ENCODE measurements at places on chromosomes 3 and 15.

GRCh38 chr3:128369121-128369703 lies 97.5 kb downstream of the DNAJB8 start:
- DNase-seq: no peak

DNA sequence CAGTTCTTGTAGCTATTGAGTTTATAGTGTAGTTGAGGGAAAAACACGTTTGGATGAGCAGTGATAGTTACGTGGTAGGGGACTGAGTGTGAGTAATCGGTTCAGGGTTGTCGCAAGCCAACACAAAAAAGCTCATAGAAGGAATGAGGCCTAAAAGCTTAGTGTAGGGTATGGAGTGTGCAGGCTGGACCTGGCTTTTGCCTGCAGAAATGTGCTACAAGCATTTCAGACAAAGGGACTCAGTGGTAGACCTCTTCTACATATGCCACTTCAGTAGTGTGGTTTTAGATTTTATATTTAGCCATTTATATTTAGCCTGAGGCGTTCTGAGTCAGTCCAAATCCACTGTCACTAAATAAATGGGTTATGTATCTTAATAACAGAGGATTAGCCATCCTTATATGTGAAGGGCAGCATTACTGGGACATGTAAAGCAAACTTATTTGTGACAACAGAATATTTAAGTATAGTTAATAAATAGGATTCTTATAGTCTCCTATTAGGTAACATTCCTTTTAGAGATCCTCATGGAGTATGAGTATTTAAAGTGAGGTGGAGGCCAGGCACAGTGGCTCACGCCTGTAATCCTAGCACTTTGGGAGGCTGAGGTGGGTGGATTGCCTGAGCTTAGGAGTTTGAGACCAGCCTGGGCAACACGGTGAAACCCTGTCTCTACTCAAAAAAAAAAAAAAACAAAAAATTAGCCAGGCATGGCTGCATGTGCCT lies 21.8 kb downstream of the ATP2C1 start:
- DNase-seq: no peak

- no peak for DNase-seq
Observed at GRCh38 chr3:111666041-111666735, 71.0 kb upstream of the ZBED2 start.

DNA sequence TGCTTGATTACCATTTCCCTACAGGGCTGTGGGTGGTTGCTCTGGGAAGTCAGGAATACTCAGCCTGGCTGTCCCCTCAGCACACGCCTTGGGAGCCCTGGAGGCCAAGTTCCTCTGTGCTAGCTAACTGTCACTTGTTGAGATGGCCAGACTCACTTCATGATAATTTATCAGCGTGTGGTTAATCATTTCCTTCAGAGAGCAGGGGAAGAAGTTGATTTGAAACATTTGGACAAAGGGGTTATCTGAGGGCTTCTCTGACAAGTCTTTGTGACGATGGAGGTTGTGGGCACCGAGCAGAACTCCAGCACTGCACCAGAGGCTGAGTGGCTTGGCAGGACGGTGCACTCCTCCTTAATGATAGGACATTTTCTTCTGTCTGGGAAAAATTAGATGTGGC lies 61.9 kb downstream of the WHAMM start:
- no peak for DNase-seq

- no peak for DNase-seq
Observed at GRCh38 chr15:85312486-85312885, 67.9 kb upstream of the AKAP13 start.

- DNase-seq: no peak
Observed at GRCh38 chr15:78751602-78751979, 59.7 kb downstream of the ADAMTS7 start.

DNA sequence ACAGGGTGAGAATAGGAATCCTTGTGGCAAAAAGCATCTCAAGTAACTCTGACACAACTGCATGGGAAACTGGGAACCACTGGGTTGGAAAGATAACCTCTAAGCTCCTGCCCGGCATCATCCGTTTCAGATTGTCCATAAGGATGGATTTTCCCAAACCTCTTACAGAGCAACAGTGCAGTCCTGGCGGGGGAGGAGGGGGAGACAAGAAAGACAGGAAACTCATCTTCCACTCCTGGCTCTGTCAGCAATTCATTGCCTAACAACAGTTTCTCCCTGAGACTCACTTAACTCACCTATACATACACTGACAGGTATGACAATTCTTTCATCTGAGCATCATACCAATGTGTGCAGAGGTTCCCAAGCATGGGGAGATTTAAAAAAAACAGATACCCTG lies 279.0 kb downstream of the RPLP1 start:
- DNase-seq: no peak

GRCh38 chr15:88083811-88084760 lies 172.5 kb downstream of the NTRK3 start:
- DNase-seq: no peak

DNA sequence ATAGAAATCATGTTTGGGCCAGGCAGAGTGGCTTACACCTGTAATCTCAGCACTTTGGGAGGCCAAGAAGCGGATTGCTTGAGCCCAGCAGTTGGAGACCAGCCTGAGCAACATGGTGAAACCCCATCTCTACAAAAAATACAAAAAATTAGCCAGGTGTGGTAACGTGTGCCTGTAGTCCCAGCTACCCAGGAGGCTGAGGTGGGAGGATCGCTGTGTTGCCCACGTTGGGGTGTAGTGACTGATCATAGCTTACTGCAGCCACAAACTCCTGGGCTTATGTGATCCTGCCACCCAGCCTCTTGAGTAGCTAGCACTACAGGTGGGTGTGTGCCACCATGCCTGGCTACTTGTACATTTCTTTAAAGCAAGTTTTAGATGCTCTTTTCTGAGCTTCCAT lies 114.3 kb downstream of the WDR76 start:
- no peak for DNase-seq

DNA sequence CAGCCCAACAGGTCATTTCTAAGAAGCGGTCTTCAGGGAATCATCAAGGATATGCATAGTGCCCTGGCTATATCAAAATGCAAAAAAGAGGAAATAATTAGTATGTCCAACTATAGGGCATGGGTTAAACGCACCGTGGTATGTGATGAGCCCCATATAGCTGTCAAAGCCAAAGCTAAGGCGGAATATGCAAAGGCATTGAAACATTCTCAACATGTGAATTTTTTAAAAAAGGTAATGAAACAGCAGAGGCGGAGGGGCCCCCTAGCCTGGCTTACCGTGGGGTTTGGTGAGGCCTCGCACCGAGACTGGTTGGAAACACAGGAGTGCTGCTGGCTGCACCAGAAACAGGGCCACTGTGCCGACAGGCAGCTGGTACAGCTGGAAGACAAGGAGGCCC lies 23.2 kb downstream of the PLXND1 start:
- no peak for DNase-seq

DNA sequence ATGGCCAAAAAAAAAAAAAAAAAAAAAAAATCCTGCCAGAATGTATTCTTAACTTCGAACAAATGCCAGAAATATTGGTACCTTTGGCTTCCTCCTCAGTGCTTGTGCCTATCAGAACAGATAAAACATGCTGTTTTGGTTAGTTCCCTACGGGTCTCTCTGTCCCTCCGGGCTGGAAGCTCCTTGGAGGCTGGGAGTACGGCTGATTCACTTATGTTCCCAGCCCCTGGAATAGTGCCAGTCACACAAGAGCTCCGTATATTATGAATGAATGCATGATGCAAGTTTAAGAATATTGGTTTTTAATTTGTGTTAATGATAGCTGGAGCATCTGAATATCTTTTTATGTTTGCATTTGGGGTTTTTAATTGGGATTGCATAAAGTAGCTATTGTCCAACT lies 44.0 kb downstream of the NR2F2 start:
- no peak for DNase-seq

GRCh38 chr3:141644931-141645330 lies 93.2 kb upstream of the RNF7 start:
- DNase-seq: peak; percentile 89

- DNase-seq: no peak
Observed at GRCh38 chr3:131989318-131989717, 45.5 kb downstream of the CPNE4 start.

DNA sequence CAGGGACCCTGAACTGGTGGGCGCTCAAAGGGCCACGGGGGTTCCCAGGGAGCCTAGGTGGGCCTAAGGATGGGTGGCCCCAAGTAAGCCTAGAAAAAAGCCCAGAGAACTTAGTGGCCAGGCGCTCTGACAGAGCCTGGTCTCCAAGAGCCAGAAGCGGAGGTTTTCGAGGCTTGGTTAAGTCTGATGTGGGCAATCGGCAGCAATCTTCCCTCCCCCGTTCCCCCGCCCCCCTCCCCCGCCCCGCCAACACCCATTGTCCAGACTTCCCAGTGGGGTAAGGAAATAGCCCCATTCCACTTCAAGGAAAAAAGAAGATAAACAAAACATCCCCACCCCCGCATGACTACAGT lies 6.7 kb downstream of the EOMES start:
- no peak for DNase-seq

- DNase-seq: no peak
Observed at GRCh38 chr15:47691882-47692281, 25.4 kb upstream of the SEMA6D start.

DNA sequence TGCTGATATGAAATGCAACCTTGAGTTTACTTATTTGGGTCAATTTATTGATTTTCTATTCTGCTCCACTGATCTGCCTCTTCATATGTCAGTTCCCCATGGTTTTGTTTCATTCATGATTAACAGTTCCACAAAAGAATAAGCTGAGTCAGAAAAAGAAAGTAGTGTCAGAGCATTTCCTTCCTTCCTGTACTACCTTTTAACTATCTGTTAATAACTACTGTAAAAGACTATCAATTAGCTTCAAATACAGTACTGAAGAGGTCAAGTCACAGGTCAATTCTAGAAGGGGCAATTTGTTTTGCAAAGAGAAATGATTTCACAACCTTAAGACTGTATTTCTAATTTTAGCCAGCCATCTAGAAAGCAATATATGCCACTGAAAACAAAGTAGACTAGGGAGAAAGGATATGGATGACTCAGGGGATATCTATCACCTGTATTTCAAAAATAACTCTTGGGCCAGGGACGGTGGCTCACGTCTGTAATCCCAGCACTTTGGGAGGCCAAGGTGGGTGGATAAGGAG lies 129.5 kb downstream of the TFDP2 start:
- DNase-seq: no peak

- no peak for DNase-seq
Observed at GRCh38 chr3:186514296-186515002, 29.7 kb downstream of the CRYGS start.

DNA sequence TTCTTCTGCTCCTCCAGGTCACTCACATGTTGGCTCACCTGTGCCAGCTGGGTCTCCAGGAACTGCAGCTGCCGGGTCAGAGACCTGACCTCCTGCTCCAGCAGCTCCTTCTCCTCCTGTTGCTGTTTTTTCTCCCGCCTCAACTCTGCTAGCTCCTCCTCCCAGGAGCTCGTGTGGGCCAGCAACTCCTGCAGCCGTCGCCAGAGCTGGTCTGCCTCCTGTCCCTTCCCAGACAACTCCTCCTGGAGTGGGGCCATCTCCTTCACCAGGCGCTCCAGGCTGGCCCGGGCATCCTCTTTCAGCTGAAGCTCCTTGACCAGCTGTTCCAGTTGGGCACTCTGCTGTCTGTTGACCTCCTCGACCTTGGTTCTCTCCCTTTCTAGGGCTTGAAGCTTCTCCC lies 24.5 kb downstream of the CXCR6 start:
- DNase-seq: no peak

GRCh38 chr3:113896930-113897329 lies 50.9 kb upstream of the ZDHHC23 start:
- DNase-seq: no peak

DNA sequence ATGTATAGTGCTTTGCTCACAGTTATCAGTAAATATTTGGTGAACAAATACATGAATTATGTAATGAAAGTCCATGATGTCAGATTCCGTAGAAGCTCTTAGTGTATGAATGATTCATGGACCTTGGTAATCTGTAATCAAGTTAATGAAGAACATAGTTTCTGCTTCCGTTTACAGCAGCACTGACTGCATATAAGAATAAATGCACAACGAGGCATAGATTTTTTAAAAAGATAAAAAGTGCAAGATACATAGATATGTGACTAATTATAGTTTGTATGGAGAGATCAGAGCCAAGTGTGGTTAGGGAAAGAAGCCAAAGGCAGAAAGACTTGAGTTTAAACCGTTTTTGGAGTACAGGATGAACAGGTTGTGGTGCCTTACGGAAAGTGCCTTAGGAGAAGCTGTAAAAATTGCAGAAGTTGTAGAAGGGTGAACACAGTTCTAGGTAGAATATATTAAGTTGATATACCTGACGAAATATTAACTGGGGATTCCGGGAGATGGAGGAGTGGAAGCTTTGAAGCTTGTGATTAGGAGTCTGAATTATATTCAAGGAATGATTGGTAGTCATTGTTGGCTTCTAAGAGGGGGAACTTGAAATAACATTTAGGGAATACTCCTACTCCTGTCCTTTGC lies 293.1 kb downstream of the NLGN1 start:
- DNase-seq: no peak

GRCh38 chr3:78178740-78179363 lies 1139.0 kb downstream of the ROBO2 start:
- no peak for DNase-seq

DNA sequence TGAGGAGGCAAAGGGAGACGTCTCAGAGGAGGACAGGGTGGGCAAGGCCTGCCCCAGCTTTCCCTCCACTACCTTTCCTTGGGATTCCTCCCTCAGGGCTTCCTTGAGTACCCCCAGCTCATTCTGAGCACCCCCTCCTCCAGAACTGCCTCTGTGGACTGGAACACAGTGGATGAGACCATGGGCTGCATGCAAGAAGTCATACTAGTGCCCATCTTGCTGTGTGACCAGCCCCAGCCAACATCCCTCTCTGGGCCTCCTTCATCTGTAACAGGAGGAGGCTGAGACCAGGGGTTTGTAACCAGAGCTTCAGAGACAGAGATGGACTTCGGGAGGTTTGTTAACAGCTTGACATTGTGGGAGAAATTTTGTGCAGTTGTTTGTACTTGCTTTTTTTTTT lies 25.6 kb downstream of the FEM1B start:
- no peak for DNase-seq

- DNase-seq: no peak
Observed at GRCh38 chr3:153706706-153707105, 414.5 kb upstream of the ARHGEF26 start.

DNA sequence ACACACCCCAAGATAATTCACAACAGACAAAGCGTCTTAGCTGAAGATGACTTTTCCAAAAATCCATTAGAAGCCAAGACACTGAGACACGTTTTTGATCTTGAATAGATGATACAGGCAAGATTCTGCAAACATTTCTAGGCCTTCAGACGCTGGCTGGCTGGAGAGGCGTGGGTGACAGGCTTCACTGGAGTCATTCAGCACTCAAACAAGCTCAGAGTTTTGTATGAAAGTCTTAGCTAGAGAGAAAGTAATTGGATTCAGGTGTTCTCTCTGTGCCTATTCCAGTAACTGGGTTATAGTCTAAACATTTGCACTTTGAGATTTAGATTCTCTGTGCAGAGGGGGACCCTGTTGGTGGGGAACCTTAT lies 147.7 kb upstream of the BHLHE40 start:
- peak; percentile 79 for DNase-seq

Data from activated effector memory CD4-positive, alpha-beta T cell treated with anti-CD3 and anti-CD28 coated beads, Interleukin-2, amount 50 U/mL, for 16 hours (primary cell).